Type B pancreatic cell (in vitro differentiated cells): ENCODE measurements at places on chromosomes 16 and 17.

- no peak for DNase-seq
These were observed 39.8 kb upstream of the MMP2 start for GRCh38 chr16:55439101-55439690.

DNA sequence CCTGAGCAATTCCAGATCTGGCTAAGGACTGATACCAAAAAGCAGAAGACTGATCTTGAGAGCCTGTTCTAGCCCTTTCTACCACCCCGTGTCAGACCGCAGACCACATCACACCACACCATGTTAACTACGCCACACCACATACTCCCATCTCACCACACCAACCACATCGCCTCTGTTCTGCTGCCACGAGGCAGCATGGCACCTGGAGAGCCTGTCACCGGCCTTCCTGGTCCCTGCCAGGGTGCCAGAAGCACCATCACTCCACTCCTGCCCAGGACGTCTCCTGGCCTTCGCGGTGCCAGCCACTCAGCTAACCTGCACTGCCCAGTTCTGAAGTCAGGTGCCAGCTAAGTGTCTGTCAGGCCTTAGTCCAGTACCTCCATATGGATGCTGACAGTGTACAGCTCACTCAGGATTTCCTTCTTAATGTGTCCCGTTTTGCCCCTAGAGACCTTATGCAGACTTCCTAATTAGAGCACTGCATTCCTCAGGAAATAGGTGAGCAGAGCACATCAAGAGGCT lies 37.2 kb upstream of the BCAR1 start:
- DNase-seq = no peak

DNA sequence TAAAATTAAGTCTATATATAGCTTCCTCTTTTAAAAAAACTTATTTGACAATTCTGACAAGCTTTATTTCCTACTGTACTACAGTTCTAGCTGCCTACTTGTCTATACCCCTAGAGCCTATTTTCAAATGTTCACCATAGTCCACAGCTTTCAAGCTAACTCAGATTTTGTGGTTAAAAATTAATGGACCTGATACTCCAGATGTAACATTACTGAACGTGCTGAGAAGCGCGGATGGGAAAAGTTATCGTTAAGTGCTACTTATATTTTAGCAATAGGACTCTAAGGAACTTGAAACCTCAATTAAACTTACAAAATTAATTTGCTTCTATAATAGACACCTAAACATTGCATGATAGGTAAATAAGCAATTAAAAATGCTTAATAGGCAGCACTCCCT lies 31.2 kb downstream of the GNA13 start:
- DNase-seq = no peak

- no peak for DNase-seq
These were observed 12.4 kb downstream of the P3H4 start for GRCh38 chr17:41799366-41799765.

DNA sequence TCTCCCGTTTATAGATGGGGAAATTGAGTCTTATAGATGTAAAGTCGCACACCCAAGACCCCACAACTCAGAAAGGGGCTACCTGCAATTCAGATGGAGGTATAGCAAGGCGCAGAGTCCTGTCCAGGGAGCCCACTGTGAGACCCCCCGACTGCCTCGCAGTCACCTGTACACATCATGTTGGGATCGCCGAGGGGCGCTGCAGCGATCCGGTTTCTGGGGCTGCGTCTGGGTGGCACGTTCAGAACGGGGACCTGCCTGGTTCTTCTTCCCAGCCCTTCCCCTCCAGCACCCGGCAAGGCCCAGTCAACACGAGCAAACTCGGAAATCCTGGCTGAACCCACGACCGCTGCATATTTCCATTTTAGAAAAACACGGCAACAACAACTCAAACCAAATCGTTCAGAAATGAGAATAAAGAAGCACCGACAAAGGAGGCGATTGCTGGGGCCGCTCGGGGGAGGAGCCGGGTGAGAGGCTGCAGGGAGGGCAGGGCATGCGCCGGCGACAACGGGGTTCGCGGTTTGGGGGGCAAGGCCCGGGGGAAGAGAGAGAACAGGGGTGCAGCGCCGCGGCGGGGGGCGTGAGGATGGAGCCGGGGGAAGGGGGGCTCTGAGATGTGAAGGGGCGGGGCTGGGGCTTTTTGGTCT lies 643 bp downstream of the HSDL1 start:
- no peak for DNase-seq

DNA sequence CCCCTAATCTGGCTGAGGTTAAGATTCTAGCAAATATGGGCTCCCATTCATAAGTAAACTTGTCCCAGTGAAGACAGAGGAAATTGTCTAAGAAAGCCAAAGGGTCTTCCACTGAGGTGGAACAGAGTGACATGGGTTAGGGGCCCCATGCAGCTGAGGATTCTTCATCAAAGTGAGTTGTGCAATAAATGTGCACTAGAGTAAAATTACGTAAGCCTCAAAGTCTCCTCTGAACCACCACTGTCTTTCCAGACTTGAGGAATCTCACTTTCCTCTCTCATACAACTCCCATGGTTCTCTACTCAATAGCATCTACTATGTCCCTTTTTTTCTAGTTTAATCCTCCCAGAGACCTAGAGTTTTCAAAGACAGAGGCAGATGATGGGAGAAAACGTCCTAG lies 132.4 kb downstream of the CA10 start:
- DNase-seq = no peak

GRCh38 chr17:3959295-3959899 lies 4.8 kb downstream of the ATP2A3 start:
- no peak for DNase-seq

DNA sequence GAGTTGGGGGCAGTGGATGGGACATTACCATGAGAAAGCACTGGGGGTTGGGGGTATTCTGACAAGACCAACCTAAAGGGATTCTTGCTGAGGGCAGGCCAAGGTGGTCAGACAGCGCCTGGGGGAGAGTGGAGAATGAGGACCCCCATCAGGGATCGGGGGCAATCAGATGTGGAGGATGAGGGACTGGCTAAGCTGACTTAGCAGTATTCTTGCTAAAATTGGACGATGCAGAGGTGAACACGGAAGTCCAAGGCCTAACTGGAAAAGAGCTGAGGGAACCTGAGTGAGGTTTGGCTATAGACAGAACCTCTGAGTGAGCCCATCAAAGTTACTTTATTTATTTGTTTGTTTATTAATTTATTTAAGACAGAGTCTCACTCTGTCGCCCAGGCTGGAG lies 9.2 kb downstream of the QPRT start:
- DNase-seq = no peak

GRCh38 chr17:10349403-10349802 lies 23.4 kb downstream of the MYH13 start:
- no peak for DNase-seq

DNA sequence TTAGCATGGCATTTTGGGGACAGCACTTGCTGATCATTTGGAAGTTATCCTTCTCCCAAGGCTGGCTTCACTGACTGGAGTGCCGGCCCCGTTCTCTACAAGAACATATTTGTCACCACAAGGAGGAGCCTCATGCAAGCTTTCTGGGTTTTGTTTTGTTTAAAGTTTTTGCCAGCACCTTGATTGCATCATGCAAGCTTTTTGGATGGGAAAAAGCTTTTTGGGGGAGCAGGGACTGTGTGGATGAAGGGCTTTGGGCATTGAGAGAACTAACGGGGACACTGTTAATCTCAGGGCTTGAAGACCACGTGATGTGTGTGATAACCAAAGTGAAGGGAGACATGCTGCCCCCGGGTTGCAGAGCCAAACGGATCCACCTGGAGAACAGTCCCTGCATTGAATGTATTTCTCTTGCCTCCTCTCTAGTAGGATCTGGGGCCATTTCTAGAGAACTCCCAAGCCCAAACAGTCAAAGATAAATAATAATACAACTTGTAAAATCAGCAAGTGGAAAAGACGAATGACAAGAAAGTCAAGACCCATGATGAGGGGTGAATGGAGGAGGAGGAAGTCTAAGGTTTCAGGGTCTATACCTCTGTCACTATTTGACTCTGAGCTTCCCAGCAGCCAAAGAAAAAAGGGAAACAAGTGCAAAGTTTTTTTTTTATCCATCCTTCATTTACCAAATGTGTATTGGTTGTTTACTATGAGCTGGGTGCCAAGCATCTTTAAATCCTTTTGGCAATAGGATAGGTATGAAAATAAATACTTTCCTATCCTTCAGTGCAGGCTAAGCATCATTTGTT lies 17.2 kb downstream of the TMEM114 start:
- DNase-seq = no peak

- DNase-seq = no peak
These were observed 18.8 kb upstream of the MARCHF10 start for GRCh38 chr17:62826956-62827355.

DNA sequence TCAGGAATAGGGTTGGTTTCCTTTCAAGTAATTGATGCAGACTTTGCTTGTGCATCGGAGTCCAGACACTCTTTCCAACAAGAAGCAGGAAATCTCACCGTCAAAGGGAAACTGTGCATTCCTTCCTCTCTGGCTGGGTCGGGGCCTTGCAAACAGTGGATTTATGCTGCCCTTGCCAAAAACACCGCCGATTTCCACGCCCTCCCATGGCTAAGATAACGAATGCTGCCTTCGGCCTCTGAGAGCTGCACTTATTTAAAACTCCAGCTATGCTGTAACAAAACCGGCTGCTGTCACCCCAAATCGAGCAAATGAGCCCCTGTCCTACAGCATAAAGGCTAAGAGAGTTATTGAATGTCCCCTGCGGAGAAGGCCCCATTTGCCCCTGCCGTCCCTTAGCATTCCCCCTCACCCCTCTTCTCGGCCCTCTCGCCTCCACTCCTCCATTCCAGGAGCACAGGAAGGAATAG lies 275.5 kb upstream of the IRX5 start:
- no peak for DNase-seq

- no peak for DNase-seq
These were observed 733 bp upstream of the NHERF2 start for GRCh38 chr16:2025878-2026460.

DNA sequence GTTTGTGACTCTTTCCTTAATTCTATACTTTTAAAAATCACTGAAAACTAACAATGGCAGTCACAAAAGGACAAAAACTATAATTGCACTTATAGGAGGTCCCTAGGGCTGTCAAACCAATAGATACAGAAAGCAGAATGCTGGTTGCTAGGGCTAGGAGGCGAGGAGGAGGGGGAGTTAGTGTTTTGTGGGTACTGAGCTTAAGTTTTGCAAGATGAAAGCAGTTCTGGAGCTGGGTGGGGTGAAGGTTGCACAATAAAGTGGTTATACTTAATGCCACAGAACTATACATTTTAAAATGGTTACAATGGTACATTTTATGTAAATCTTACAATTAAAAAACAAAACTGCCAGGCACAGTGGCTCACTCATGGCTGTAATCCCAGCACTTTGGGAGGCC lies 27.3 kb downstream of the NUBP1 start:
- DNase-seq = no peak

DNA sequence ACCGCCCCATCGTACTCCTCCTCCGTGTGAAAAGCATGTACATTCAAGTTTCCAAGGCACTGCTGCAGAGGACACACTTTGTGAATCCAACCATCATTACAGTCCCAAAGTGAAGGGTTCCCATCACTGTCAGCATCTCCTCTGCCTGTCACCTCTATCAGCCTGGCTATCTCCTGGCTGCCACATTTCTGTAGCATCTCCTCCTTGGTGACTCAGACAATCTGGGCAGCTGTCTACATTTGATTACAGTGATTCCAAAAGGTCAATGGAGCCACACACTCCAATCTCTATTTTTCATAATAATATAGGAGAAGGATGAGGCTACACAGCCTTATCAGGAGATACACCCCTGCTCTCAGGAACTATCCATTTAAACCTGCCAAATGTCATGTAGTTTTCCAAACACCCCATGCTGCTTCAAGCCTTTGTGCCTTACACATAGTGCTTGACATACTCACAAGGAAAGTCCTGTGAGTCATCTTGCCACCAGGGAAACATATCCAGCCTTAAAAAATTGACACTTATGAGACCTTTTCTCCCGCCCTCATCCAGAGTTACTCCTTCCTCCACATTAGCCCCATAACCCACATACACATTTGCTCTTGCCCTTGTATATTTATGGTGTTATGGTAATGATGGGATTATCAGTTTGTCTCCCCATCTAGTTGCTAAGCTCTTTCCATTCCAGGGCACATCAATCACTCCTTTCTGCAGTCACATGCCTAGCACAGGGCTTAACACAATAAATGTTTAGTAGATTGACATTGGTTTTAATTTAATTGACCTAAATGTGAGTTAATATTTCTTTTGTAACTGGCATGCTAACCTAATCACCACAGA lies 250.1 kb upstream of the CDH5 start:
- no peak for DNase-seq

DNA sequence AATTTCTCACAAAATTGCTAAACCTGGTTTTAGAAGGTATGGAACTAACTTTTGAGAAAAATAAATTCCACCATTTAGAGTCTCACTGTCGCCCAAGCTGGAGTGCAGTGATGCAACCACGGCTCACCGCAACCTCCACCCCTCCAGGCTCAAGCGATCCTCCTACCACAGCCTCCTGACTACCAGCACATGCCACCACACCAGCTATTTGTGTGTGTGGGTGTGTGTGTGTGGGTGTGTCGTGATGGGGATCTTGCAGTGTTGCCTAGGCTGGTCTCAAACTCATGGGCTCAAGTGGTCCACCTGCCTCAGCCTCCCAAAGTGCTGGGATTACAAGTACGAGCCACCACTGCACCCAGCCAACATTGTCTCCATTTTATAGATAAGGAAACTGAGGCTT lies 71.3 kb upstream of the NOL11 start:
- DNase-seq = no peak

GRCh38 chr17:12512694-12513355 lies 152.9 kb upstream of the MYOCD start:
- DNase-seq = no peak

- DNase-seq = no peak
These were observed 29.6 kb upstream of the ZFPM1 start for GRCh38 chr16:88423448-88423850.

DNA sequence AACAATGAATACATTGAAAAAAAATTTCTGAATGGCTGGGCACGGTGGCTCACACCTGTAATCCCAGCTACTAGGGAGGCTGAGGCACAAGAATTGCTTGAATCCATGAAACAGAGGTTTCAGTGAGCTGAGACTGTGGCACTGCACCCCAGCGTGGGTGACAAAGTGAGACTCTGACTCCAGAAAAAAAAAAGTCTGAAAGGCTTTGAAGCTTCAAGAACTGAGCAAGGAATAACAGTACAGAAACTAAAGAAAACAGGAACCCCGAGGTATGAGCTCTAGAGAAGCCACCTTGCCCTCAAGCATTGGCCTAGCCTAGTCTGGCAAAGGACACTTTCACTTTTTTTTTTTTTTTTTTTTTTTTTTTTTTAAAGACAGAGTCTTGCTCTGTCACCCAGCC lies 45.0 kb downstream of the TEX2 start:
- no peak for DNase-seq

GRCh38 chr17:78020717-78021108 lies 62.2 kb downstream of the TNRC6C start:
- no peak for DNase-seq

DNA sequence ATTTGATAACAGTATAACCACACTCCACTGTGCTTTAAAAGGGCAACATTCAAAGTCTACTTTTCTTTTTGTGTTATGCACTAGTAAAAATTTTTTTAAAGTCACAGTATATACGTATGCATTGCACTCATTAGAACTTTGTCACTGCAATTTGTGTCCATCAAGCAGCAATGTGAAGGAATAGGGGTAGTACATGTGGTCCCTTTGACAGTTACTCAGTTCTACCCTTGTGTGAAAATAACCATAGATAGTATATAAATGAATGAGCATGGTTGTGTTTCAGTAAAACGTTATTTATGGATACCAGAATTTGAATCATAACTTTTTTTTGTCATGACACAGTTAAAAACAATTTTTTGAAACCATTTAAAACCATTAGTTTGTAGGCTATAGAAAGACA lies 30.7 kb downstream of the NFATC3 start:
- DNase-seq = no peak

GRCh38 chr16:20383106-20384029 lies 21.2 kb downstream of the PDILT start:
- DNase-seq = no peak
